WTC11 (cell line): ENCODE measurements at places on chromosomes 6 and 20.

DNA sequence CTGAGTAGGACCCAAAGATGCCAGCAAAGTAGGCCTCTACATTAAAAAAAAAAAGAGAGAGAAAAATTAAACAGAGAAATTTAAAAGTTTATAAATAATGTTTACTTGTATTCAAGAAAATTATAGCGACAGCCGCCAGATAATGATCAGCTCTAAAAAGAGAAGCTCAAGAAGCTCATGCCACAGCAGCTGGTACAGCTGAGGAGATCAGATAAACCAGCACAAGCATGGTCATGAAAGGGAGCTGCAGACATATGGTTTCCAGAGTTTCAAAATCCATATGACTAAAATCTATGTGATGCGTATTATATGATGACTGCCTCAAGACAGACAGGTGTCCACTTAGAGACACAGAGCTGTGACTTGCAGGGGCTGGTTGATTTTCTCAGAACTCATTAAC lies 13.6 kb upstream of the HLA-C start:
- no peaks in the 10 kb centered on the region for H3K4me1 ChIP-seq
- H3K4me3 ChIP-seq: no peak overlapping the region
- H3K36me3 ChIP-seq: no peaks in the 10 kb centered on the region
- no peak for DNase-seq

- DNase-seq: peak; percentile 50
- H3K27me3 ChIP-seq: no peaks in the 10 kb centered on the region; the same call in 1 of the 2 replicates
- H3K4me1 ChIP-seq: peaks cover 3% of the 10 kb centered on the region; the same call in 1 of the 2 replicates
- H3K36me3 ChIP-seq: peaks cover 2% of the 10 kb centered on the region; the same call in 1 of the 2 replicates
- H3K27ac ChIP-seq: no peak overlapping the region
- no peak overlapping the region for H3K4me3 ChIP-seq
These were observed 40.9 kb downstream of the VSTM2L start for GRCh38 chr20:37943501-37944455.

DNA sequence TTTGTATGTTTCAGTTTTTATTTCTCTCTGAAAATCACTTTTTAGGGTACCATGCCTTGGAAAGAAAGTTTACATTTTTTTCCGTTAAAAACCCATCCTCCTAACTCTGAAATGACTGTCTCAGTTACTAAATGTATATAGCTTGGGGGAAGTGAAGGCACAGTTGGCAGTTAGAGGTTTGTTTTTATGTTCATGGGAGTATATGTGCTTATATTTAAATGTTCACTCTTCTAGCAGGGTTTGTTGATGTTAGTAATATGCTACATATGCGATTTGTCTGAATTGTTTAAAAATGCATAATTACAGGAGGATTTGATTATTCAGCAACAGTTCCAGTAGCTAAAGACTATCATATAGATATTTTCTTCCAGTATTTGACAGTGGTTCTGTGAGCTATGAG lies 31.1 kb downstream of the CDKAL1 start:
- H3K36me3 ChIP-seq: peaks cover 3% of the 10 kb centered on the region; the same call in 1 of the 2 replicates
- DNase-seq: no peak
- no peak overlapping the region for H3K4me3 ChIP-seq
- H3K4me1 ChIP-seq: peaks cover 29% of the 10 kb centered on the region
- no peaks in the 10 kb centered on the region for H3K27me3 ChIP-seq

- peaks cover 16% of the 10 kb centered on the region for H3K36me3 ChIP-seq
- no peak for DNase-seq
- H3K4me3 ChIP-seq: no peak overlapping the region
- peak overlapping the region; percentile 65 for H3K27ac ChIP-seq
These were observed 16.3 kb downstream of the SS18L1 start for GRCh38 chr20:62159839-62160238.

DNA sequence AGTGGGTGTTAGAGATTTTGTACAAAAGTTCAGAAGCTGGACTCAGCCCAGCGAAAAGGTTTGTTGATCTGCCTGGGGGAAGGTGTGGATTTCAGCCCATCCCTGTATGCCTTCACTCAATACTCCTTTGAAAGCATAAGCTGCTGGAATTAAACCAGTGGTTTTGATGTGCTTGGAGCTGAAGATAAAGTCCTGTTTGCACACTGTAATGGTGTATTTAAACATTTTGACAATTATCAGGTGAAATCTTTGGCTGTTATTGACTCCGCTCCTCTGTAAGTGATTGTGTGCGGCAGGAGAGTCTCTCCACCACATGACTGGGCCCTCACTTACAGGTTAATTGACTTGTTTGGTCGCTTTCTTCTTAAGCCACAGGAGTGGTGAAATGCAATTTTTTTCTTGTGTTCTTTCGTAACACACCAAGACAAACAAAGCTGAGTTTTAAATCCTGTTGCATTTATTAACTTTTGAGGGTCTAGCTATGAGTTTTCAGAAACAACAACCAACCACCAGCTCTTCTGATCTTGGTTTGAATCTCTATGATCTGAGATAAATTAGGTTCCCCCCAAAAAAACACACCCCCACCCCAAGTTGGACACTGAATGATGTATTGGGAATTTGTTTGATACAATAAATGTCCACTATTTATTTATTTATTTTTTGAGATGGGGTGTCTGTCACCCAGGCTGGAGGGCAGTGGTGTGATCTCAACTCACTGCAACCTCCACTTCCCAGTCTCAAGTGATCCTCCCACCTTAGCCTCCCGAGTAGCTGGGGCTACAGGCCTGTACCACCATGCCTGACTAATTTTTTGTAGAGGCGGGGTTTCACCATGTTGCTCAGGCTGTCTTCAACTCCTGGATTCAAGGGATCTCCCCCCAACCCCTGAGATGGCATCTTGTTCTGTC lies 46.3 kb upstream of the NCOA3 start:
- no peaks in the 10 kb centered on the region for H3K36me3 ChIP-seq
- no peak for DNase-seq
- H3K4me3 ChIP-seq: no peak overlapping the region
- no peaks in the 10 kb centered on the region for H3K4me1 ChIP-seq

DNA sequence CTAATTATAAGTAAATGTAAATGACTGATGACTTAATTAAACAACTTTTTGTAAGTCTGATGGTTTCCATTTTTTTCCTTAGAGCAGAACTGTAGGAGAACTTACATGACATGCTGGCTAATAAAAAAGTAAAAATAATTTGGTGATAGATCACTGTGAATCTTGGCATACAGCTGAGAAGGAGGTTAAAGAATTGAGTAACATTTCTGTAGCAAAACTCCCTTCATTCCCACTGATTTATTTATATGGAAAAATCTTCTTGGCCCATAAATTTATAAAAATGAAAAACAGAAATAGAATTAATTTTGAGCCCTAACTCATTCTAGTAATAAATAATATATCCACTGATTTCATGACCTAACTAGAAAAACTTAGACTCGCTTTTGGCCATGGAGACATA lies 48.1 kb downstream of the SLC22A3 start:
- H3K27me3 ChIP-seq: no peaks in the 10 kb centered on the region
- H3K27ac ChIP-seq: no peak overlapping the region
- H3K4me3 ChIP-seq: no peak overlapping the region
- DNase-seq: no peak
- H3K4me1 ChIP-seq: peaks cover 8% of the 10 kb centered on the region
- peaks cover 5% of the 10 kb centered on the region for H3K36me3 ChIP-seq

GRCh38 chr6:1609648-1610496 lies at the start of gene FOXC1:
Gene FOXC1 (plus strand): TSS chr6:1609915. CDS start chr6:1610446, 531 bp downstream.
- peak within 1 kb of the TSS; percentile 72 for H3K4me3 ChIP-seq
- H3K4me1 ChIP-seq: peaks cover 43% of the 10 kb centered on the region
- H3K36me3 ChIP-seq: no peaks in the 10 kb centered on the region
- DNase-seq: peak; percentile 76

DNA sequence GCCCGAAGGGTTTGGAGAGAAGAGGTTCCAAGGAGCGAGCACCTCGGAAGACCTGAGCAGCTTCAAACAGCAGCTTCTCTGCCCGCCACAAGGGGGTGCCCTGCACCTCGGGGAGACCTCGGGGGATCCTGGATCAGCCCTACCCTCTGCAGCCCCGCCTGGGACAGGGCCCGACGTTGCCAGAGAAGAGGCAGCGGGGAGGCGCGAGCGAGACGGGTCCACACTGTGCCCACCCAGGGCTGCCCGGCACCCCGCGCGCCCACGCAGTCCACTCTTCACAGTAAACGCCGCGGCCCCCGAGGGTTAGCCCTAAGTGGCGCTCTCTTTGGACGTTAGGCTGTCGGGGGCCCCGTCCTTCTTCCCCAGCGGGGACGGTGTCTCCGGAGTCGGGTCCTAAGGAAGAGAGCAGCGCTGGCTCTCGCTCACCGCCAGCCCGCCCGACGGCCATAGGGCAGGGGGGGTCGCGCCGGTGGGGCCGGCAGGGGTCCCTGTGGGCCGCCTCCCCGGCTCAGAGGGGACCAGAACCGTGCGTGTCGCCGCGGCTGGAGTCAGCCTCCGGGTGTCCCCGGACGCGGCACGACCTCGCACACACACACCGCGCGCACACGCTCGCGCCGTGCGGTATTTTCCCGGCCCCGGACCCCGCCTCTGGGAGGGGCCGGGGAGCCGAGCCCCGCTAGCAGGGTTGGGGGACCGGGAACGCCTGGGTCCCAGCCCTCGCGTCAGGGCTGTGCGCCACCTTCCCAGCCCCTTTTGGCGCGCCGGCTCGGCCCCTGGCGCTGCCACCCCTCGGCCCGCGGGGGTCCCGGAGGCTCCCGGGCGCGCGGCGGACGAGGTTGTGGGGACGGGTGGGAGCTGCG lies 929 bp downstream of the CDH22 start:
- no peaks in the 10 kb centered on the region for H3K36me3 ChIP-seq
- DNase-seq: peak; percentile 82
- H3K4me1 ChIP-seq: peaks cover 11% of the 10 kb centered on the region
- peaks cover 72% of the 10 kb centered on the region for H3K27me3 ChIP-seq
- H3K4me3 ChIP-seq: peak overlapping the region; percentile 52
- H3K27ac ChIP-seq: no peak overlapping the region

GRCh38 chr20:63700199-63701050 lies 4.0 kb downstream of the TNFRSF6B start:
- H3K27me3 ChIP-seq: no peaks in the 10 kb centered on the region
- no peak for DNase-seq
- no peak overlapping the region for H3K4me3 ChIP-seq
- peaks cover 7% of the 10 kb centered on the region for H3K36me3 ChIP-seq
- H3K27ac ChIP-seq: peak overlapping the region; percentile 23; the same call in 1 of the 2 replicates

- peaks cover 7% of the 10 kb centered on the region for H3K4me1 ChIP-seq
- DNase-seq: no peak
- H3K27me3 ChIP-seq: 0 out of 2 replicates have a peak, but pooled peaks cover under 1% of the 10 kb centered on the region
- H3K27ac ChIP-seq: no peak overlapping the region
- peaks cover 12% of the 10 kb centered on the region for H3K36me3 ChIP-seq
These were observed 213.5 kb upstream of the ARID1B start for GRCh38 chr6:156563714-156564113.

- H3K4me1 ChIP-seq: no peaks in the 10 kb centered on the region
- no peak for DNase-seq
- H3K27ac ChIP-seq: no peak overlapping the region
- H3K36me3 ChIP-seq: no peaks in the 10 kb centered on the region
These were observed 53.8 kb downstream of the PKIB start for GRCh38 chr6:122663981-122664380.

GRCh38 chr20:43385914-43386313 lies 71.8 kb upstream of the SRSF6 start:
- H3K27ac ChIP-seq: no peak overlapping the region
- no peaks in the 10 kb centered on the region for H3K36me3 ChIP-seq
- no peak overlapping the region for H3K4me3 ChIP-seq
- DNase-seq: no peak
- no peaks in the 10 kb centered on the region; the same call in 1 of the 2 replicates for H3K27me3 ChIP-seq

DNA sequence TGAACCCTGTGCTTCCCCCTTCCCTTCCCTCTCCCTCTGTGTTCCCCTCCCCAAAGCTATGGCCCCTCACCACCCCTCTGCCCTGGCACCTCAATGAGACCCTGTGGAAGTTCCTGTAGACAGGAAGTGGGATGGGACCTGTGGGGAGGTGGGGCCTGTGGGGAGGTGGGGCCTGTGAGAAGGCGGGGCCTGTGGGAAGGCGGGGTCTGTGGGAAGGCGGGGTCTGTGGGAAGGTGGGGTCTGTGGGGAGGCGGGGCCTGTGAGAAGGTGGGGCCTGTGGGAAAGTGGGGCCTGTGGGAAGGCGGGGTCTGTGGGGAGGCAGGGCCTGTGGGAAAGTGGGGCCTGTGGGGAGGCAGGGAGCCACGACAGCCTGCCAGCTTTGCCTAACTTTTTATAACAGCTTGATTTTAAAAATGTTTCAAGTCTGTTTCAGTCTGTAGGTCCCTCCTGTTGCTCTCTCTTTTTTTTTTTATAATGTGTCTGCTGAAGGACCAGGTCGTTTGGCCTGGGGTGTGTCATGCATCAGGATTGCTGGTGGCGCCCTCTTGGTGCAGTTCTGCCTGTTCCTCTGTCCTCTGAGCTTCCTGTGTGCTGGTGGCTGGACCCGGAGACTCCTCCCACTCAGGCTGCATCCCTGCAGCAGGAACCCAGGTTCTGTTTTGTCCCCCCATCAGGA lies 70.5 kb upstream of the SLCO4A1 start:
- peaks cover 3% of the 10 kb centered on the region for H3K36me3 ChIP-seq
- no peak overlapping the region for H3K4me3 ChIP-seq
- DNase-seq: peak; percentile 64
- no peak overlapping the region for H3K27ac ChIP-seq
- H3K27me3 ChIP-seq: peaks cover 3% of the 10 kb centered on the region
- 0 out of 2 replicates have a peak, but pooled peaks cover 3% of the 10 kb centered on the region for H3K4me1 ChIP-seq

DNA sequence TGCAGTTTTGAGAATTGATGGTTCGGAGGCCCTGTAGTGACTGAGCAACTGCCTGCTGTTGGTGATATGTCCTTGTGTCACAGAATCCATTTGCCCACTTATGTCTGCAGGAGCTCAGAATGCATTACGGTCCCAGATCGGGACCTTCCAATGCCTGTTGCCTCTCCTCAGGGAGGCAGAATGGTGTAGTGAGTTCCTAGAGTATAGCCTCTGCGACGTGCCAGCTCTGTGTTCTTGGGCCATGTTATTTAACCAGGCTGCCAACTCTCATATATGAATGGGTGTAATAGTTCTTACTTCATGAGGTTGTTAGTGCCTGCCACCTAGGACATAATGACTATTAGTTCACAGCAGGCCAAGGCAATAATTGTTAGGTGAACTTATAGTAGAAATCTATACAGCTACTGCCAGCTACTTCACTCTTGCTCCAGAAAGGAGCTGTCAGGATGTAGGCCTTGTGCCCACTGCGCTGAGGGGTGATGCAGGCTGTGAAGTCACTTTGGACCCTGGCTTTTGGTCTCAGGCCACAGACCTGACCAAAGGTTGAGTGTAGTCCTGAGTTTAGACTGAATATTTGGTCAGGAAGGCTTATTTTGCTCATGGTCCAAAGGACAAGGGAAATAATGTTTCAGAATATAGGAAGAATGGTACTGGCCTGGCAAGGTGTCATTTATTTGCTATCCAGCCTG lies 82.1 kb downstream of the ASXL1 start:
- DNase-seq: no peak
- H3K4me3 ChIP-seq: no peak overlapping the region
- peaks cover 13% of the 10 kb centered on the region for H3K4me1 ChIP-seq
- no peaks in the 10 kb centered on the region for H3K27me3 ChIP-seq
- no peak overlapping the region for H3K27ac ChIP-seq
